Activated naive CD4-positive, alpha-beta T cell treated with anti-CD3 and anti-CD28 coated beads for 36 hours (primary cell): ENCODE measurements at places on chromosomes 3 and 15. TPM values are rescaled to one million over a fixed set of nuclear protein-coding genes. Genes with fewer than 3 reads are reported as not detected.

- H3K4me1 ChIP-seq: peaks cover 12% of the 10 kb centered on the region
- no peaks in the 10 kb centered on the region for H3K27me3 ChIP-seq
- no peak overlapping the region for H3K27ac ChIP-seq
- no peak for DNase-seq
Observed at GRCh38 chr15:89123181-89123525, 34.9 kb downstream of the ABHD2 start.

DNA sequence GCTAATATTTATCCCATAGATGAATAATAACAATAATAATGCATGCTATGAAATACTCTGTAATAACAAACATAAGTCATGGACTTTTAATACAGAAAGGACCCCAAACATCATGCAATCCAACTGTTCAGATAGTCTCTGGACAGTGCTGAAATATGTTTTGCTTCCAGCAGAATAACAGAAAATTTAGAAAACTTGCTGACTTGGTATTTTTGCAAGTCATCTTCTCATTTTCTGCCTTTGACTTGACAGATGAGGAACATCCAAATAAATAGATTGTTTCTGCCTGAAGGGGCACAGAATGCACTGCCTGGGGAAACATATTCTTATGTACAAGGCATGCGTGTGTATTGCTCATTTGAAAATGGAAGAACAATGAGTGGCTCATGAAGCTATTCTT is 442.4 kb upstream of the GRM7 start:
- DNase-seq: no peak
- H3K4me1 ChIP-seq: no peaks in the 10 kb centered on the region
- H3K4me3 ChIP-seq: no peak overlapping the region
- H3K27ac ChIP-seq: no peak overlapping the region

DNA sequence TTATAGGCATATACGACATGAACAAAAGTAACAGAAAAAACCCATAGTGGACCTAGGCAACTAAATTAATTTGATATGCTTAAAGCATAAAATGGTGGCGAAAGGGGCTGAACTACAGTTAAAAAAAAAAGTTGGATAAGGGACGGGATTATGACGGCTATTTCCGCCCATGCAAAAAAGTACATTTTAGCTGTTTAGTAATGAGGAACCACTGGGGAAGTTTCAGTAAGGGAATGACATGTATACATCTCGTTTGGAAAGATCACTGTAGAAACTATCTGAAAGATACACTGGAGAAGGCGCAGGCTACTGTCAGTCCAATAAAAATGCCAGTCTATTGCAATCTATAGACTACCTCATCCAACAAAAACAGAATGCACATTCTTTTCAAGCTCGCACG is 65.6 kb downstream of the ZNF148 start:
- H3K27me3 ChIP-seq: no peaks in the 10 kb centered on the region
- H3K4me3 ChIP-seq: no peak overlapping the region
- peak overlapping the region; percentile 21 for H3K27ac ChIP-seq
- H3K4me1 ChIP-seq: peaks cover 51% of the 10 kb centered on the region

GRCh38 chr3:108554913-108555571 is 34.2 kb downstream of the CIP2A start:
- H3K4me3 ChIP-seq: no peak overlapping the region
- H3K27ac ChIP-seq: no peak overlapping the region
- H3K4me1 ChIP-seq: peaks cover 2% of the 10 kb centered on the region
- no peak for DNase-seq
- peaks cover 36% of the 10 kb centered on the region for H3K36me3 ChIP-seq
- H3K27me3 ChIP-seq: no peaks in the 10 kb centered on the region

GRCh38 chr3:184455991-184456390 is 76.1 kb downstream of the CHRD start:
- no peak overlapping the region for H3K27ac ChIP-seq
- no peak overlapping the region for H3K4me3 ChIP-seq
- no peaks in the 10 kb centered on the region for H3K4me1 ChIP-seq
- no peaks in the 10 kb centered on the region for H3K36me3 ChIP-seq

GRCh38 chr3:72614394-72615074 is 233.7 kb downstream of the SHQ1 start:
- DNase-seq: no peak
- H3K4me3 ChIP-seq: no peak overlapping the region
- no peak overlapping the region for H3K27ac ChIP-seq
- H3K27me3 ChIP-seq: no peaks in the 10 kb centered on the region

DNA sequence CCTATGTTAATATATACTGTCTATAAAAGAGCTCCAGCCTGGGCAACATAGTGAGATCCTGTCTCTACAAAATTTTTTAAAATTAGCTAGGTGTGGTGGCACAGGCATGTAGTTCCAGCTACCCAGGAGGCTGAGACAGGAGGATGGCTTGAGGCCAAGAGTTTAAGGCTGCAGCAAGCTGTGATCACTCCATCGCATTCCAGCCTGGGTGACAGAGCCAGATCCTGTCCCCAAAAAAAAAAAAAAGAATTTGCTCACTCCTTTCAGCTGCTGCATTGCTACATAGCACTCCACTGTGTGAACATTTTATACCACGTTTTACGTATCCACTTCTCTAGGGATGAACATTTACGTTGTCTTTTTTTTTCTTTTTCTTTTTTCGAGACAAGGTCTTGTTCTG is 6.0 kb upstream of the TSEN2 start:
- peaks cover 8% of the 10 kb centered on the region for H3K4me1 ChIP-seq
- no peak overlapping the region for H3K4me3 ChIP-seq
- no peak for DNase-seq
- H3K27me3 ChIP-seq: no peaks in the 10 kb centered on the region

GRCh38 chr3:148758303-148758884 is 60.7 kb downstream of the AGTR1 start:
- DNase-seq: no peak
- H3K4me3 ChIP-seq: no peak overlapping the region
- no peaks in the 10 kb centered on the region for H3K36me3 ChIP-seq
- H3K27ac ChIP-seq: no peak overlapping the region
- H3K4me1 ChIP-seq: no peaks in the 10 kb centered on the region

DNA sequence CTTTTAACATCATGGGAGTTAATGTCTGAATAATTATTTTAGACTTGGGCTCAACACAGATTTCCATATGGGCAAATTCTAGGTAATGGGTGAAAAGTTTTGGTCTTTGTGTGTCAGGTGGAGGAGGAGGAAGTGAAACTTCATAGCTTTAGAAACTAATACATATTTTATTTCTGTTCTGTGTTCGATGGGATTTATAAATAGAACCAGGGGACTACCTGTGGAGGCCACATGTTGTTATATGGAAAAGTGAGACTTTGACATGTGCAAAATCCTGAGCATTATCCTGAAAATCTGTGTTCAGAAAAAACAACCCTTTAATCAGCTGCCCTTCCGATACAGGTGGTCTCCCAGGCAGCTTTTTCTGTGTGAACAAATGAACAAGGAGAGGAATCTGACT is 209.5 kb downstream of the SOX2 start:
- no peak overlapping the region for H3K4me3 ChIP-seq
- H3K27me3 ChIP-seq: no peaks in the 10 kb centered on the region
- no peaks in the 10 kb centered on the region for H3K4me1 ChIP-seq
- no peaks in the 10 kb centered on the region for H3K36me3 ChIP-seq

- no peaks in the 10 kb centered on the region for H3K27me3 ChIP-seq
- H3K4me3 ChIP-seq: no peak overlapping the region
- no peak overlapping the region for H3K27ac ChIP-seq
- no peak for DNase-seq
- no peaks in the 10 kb centered on the region for H3K36me3 ChIP-seq
Observed at GRCh38 chr15:91243826-91244225, 143.8 kb downstream of the SV2B start.

- H3K36me3 ChIP-seq: no peaks in the 10 kb centered on the region
- H3K27me3 ChIP-seq: no peaks in the 10 kb centered on the region
- no peak for DNase-seq
- no peak overlapping the region for H3K4me3 ChIP-seq
Observed at GRCh38 chr3:162492446-162493081, 996.0 kb downstream of the OTOL1 start.

- H3K36me3 ChIP-seq: no peaks in the 10 kb centered on the region
- no peaks in the 10 kb centered on the region for H3K27me3 ChIP-seq
- no peak for DNase-seq
- H3K4me1 ChIP-seq: peaks cover 13% of the 10 kb centered on the region
- H3K4me3 ChIP-seq: no peak overlapping the region
- H3K27ac ChIP-seq: no peak overlapping the region
Observed at GRCh38 chr3:189269365-189269764, 97.6 kb downstream of the TPRG1 start.

- H3K36me3 ChIP-seq: no peaks in the 10 kb centered on the region
- H3K27ac ChIP-seq: no peak overlapping the region
- H3K4me1 ChIP-seq: no peaks in the 10 kb centered on the region
- no peak for DNase-seq
Observed at GRCh38 chr3:8456412-8456811, 45.2 kb upstream of the LMCD1 start.

Gene IGF1R
- total RNA-seq: 25.6 TPM

Gene WDR72
- total RNA-seq: not detected

Gene TRANK1
- total RNA-seq: 10.9 TPM

Gene PPP1R14D
- not detected for total RNA-seq

Gene OR5K2
- not detected for total RNA-seq

Gene CCR5
- not detected for total RNA-seq

Gene TMCO5A
- total RNA-seq: not detected

Gene GRM7
- not detected for total RNA-seq
